ENCODE measurements at places on chromosomes 5 and 9.

DNA sequence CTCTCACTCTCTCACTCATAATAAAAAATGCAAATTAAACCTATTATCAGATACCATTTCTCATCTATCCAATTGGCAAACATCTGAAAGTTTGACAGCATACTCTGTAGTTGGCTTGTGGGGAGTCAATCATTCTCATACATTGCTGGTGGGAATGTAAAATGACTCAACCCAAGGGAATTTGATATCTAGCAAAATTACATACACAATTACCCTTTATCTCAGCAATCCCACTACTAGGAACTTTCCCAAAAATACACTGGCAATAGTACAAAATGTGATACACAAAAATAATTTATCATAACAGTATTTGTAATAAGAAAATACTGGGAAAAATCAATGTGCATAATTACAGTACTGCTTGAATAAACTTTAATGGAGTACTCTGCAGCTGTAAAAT, 731.3 kb downstream of the DTWD2 start:
- H3K4me3 ChIP-seq: no peak overlapping the region
- H3K36me3 ChIP-seq: no peaks in the 10 kb centered on the region
- no peaks in the 10 kb centered on the region for H3K4me1 ChIP-seq

- no peaks in the 10 kb centered on the region for H3K36me3 ChIP-seq
- peaks cover 25% of the 10 kb centered on the region for H3K27me3 ChIP-seq
- H3K4me1 ChIP-seq: no peaks in the 10 kb centered on the region
- H3K27ac ChIP-seq: no peak overlapping the region
- H3K4me3 ChIP-seq: no peak overlapping the region
Measured at GRCh38 chr5:150271296-150271692, 18.3 kb downstream of the CAMK2A start.

DNA sequence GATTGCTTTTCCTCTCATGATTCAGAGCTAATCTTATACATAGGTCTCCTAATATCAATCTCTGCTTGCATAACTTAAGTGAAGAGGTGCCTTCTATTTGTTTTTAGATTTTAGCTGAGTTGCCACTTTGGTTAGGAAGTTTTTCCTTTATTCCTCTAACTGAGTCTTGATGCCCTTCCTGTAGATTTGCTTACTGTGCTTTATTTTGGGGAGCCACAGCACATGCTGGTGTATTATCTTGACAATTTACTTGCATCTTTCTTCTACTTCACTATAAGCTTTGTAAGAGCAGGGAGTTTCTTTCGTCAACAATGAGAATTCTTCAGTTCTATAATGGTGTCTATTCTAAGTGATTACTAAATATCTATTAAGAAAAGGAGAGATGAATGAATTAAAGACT, 54.9 kb downstream of the GABRA6 start:
- no peaks in the 10 kb centered on the region for H3K27me3 ChIP-seq
- no peak for DNase-seq
- no peaks in the 10 kb centered on the region for H3K36me3 ChIP-seq

GRCh38 chr9:122065923-122066629, 27.0 kb downstream of the TTLL11 start:
- H3K27ac ChIP-seq: no peak overlapping the region
- H3K27me3 ChIP-seq: no peaks in the 10 kb centered on the region
- no peak for DNase-seq

- H3K4me1 ChIP-seq: no peaks in the 10 kb centered on the region
- no peaks in the 10 kb centered on the region for H3K27me3 ChIP-seq
- H3K36me3 ChIP-seq: no peaks in the 10 kb centered on the region
- no peak overlapping the region for H3K4me3 ChIP-seq
- H3K27ac ChIP-seq: no peak overlapping the region
- no peak for DNase-seq
Measured at GRCh38 chr5:57776035-57776434, 293.4 kb upstream of the ACTBL2 start.

DNA sequence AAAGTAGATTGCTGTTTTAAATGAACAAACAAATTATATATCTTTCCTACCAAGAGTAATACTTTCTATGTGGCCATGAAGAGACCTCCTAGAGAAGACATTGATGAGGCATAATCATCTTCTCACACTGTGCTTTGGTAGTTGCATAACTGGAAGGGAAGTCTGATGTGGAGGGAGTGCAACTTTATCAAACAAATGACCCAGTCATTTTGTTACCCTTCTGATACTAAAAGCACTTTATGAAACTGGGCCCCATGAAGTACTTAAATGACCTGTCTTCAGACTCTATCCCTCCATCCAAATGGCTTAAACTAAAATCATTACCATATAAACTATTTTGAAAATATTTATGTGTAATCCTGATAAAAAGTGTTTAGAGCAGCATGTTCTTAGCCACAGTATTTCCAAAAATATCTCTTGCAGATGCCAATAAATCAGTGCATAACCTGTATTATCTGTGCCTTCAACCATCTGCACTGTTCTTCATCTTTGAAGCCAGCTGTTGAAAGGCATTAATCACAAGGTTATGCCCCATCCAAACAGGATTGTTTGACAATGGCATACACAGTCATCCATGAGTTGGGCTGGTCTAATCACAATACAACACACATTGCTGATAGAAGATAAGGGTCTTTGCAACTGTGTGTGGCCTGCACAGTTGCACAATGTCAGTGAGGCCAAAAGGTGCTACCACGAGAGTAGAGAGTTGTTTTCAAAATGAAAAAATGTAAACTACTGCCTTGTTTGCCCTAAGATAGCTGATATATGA, 31.9 kb upstream of the MIER3 start:
- H3K4me3 ChIP-seq: no peak overlapping the region
- peaks cover 7% of the 10 kb centered on the region for H3K27me3 ChIP-seq
- no peak for DNase-seq
- H3K36me3 ChIP-seq: peaks cover 7% of the 10 kb centered on the region
- H3K4me1 ChIP-seq: peaks cover 15% of the 10 kb centered on the region
- H3K27ac ChIP-seq: no peak overlapping the region

DNA sequence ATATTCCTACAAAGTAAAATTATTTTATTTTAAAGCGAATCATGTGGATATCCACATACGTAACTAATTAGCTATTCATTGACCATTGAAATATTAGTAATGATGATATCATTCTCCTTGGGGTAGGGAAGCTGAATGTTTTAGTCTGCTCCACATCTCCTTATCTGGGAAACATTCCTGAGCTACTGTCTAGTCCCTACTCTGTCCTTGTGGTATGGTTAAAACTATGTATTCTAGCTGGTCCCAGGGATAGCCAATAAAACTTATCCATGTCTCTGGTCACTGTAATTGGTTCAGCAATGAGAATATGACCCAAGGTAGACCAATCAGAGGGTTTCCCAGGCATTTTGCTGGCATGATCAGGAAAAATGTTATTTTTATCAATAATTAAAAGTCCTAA, 76.0 kb upstream of the DAP start:
- DNase-seq: no peak
- peaks cover 61% of the 10 kb centered on the region for H3K27me3 ChIP-seq
- H3K4me1 ChIP-seq: no peaks in the 10 kb centered on the region
- no peak overlapping the region for H3K27ac ChIP-seq

Measured in central memory CD8-positive, alpha-beta T cell (primary cell).